Activated B cell treated with CpG ODN at 0.5 μM for 24 hours (primary cell): ENCODE measurements at places on chromosomes 2 and 18.

DNA sequence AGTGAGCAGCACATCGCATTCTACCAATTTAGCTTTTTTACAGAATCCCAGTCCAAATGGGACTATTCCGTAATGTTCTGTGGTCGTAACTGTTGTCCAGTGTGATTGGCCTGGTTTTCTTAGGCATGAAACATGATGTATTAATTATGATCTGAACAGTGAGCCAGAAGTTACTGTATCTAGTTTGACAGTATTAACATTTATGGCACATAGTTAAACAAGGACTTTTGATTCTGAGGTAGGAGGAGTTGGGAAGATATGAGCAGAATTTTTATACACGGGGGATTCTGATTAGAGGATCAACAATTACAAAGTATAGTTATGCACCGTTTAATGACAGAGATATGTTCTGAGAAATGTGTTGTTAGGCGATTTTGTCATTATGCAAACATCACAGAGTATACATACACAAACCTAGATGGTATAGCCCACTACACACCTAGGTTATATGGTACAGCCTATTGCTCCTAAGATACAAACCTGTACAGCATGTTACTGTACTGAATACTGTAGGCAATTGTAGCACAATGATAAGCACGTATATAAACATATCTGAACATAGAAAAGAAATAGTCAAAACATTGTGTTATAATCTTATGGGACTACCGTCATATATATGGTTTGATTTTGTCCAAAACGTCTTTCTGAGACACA lies 85.0 kb downstream of the DPP10 start:
- no peak for DNase-seq

DNA sequence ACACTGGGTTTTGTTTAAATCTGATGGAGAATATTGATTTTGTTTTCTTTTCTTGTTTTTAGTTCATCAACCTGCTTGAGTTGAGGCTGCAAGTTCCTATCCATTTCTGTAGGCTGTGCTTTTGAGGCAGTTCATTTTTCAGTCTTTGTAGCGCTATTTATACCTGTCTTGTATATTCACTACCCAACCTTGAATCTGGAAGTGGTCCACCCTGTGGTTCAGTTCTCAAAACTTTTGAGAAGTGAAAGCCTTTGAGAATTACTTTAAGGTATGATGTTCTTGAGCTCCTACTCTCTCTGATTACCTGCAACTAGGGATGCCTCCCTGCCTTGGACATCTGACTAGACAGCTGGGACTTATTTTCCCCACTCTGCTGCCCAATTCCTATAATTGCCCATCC lies 53.5 kb upstream of the KCNE4 start:
- no peak for DNase-seq

DNA sequence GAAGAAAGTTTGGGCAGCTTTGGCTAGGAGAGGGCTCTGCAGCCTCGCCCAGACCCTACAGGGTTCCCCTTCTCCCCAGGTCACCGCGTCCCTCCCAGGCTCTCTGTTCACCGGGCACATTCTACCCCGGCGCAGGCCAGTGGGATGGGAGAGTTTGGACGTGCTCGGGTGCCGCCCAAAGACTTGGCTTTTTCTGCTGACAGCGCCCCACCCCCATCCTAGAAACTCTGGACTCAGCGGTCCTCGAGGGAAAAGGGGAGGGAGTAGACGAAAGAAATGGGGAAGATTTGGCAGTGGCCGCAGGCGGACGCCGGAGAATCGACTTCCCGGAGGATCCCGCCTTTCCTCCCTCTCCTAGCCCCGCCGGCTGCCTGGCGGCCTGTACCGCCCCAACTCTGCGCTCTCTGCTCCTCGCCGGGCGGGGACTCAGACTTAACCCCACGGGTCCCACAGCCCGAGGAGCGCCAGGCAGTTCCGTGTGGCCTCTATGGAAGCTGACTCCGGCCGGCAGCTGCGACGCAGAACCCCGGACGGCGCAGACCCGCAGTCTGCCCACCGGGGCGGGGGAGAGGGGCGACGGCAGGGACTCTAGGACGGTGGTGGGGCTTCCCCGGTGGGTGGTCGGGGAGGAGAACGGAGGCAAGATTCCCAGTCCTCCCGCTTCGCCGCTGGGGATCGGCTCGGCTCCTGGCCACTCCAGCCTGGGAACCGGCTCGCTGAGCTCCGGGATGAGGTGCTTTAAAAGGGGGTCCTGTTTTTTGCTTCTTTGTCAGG lies 863 bp upstream of the SIX2 start:
- no peak for DNase-seq

GRCh38 chr2:36704475-36705150 lies 8.1 kb downstream of the VIT start:
- DNase-seq = no peak

DNA sequence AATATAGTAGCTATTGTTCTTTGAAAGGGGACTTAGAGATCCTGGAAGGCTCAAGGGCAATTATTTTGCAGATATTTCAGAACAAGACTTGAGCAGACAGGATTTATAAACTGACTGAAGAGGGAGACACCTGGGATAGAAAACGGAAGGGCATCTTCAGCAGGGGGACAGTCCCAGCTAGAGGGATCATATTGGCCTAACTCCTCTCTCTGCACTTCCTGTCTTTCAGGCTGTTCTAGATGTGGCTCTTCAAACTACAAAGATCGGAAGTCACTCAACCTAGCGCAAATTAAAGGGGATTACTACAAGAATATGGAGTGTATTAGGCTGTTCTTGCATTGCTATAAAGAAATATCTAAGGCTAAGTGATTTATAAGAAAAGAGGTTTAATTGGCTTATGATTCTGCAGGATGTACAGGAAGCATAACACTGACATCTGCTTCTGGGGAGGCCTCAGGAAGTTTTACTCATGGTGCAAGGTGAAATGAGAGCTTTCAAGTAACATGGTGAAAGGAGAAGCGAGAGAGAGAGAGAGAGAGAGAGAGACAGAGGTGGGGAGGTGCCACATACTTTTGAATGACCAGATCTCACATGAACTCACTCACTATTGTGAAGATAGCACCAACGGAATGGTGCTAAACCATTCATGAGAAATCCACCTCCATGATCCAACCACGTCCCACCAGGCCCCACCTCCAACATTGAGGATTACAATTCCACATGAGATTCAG lies 5.3 kb upstream of the CTIF start:
- no peak for DNase-seq

GRCh38 chr2:121167411-121167810 lies 117.6 kb downstream of the TFCP2L1 start:
- DNase-seq = no peak

DNA sequence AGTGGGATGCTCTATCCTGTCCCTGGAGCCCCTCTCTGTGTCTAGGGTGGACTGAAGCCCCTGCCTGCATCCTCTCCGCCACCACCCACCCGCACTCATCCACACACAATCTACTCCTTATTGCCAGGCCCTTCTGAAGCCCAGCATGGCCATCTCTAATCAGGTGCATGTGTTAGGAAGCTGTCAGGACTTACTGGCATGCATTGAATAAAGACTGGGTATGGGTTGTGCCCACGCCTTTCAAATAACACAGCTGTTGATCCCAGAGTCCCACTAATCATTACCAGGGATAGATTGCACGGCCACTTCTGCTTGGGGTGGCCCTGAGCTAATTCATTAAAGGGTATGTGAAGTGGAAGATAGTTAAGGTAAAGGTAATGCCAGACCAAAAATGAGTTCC lies 88.4 kb downstream of the CABLES1 start:
- no peak for DNase-seq

DNA sequence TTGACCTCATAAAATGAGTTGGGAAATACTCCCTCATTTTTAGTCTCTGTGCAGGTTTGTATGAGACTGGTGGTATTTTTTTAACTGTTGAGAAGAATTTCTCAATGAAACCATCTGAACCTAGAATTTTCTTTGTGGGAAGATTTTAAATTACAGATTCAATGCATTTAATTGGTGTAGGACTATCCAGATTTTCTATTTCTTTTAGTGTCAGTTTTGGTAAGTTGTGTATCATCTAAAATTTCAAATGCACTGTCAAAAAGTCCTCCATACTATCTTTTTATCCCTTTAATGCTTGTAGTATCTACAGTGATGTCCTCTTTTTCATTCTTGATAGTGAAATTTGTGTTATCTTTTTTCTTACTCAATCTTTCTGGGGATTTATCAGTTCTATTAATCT lies 1.8 kb upstream of the BOK start:
- DNase-seq = no peak

- no peak for DNase-seq
These were observed 150.0 kb upstream of the ARHGAP28 start for GRCh38 chr18:6579486-6579885.

GRCh38 chr2:158539176-158540005 lies 82.6 kb downstream of the PKP4 start:
- no peak for DNase-seq
